NCI-H446 (cell line): ENCODE measurements at places on chromosomes 16 and 17.

DNA sequence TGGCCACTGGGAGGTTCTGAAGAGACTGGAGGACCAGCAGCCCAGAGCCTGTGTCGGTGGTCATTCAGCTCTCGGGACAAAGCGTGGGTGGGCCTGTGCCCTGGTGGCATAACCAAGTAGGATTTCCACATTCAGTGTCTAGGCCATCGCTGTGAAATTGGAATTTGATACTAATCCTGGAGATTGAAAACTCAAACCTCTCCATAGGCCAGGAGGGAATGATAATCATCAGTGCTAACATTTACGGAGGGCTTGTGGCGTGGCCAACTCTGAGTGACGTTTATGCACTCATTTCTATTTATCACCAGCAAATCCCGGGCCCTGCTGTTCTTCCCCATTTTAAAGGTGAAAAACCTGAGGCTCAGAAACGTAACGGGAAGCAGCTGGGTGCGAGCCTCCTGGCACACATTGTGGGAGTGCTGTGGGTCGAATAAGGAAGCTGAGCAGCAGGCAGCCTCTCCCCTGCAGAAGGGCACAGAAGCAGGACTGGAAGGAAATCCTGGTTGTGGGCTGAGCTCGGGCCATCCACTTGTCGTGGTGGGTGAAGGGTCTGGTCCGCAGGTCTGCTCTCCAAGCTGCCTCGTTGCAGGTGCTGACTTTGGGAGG, 33.1 kb downstream of the RAI1 start:
- DNase-seq, result no peak

GRCh38 chr16:88968589-88969280, 8.3 kb downstream of the CBFA2T3 start:
- no peak for DNase-seq

DNA sequence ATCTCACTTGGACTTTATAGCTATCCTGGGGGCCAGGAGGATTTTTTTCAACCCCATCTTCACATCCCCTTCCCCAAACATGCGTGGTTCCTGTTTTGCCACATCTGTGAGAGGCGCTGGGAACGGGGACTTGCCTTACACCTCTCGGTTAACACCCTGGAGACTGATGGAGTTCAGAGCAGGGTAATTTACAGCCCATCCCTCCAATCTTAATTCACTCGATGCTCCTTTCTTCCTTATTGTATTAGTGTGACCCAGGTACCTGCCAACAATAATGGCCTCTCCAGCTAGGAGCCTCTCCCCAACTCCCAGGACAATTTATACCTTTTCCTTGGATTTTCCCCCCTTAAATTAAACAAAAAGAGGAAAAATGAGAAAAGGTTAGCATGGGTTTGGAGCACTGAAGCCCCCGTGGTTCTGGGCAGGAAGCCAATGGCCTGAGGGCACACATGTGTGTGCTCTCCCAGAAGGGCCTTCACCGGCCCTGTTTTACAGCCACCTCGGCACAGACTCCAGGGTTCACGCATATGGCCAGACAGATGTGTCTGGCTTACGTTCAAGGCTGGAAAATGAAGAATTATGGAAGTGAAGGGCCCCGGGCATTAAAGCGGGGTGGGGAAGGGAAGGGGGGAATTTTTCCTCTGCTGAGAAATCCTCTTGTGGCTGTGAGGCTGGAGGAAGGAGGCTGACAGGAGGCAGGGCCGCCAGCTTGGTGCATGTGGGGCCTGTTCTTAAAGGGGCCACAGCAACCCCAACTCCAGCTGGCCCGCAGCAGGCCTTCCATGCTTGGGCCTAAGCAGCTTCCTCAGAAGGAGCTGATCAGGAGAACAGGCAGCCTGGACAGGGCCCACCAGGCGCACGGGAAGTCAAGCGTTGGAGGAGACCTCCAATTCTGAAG, 21.4 kb downstream of the HIC1 start:
- peak; percentile 12 for DNase-seq

DNA sequence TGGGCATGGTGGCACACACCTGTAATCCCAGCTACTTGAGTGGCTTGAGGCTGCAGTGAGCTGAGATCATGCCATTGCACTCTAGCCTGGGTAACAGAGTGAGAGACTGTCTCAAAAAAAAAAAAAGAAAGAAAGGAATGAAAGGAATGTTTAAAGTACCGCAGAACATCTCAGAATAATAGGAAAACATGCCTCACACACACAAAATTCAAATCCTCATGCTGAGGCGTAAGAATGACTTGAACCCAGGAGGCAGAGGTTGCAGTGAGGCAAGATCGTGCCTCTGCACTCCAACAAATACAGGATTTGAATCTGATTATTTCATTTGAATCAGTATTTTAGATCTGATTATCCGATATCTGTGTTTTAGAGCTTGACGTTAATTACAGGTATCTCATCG, 21.3 kb upstream of the GAA start:
- DNase-seq, result no peak

GRCh38 chr16:31465788-31466370, 6.1 kb upstream of the TGFB1I1 start:
- no peak for DNase-seq

GRCh38 chr16:29845656-29846055, 17.4 kb downstream of the CDIPT start:
- DNase-seq, result no peak

DNA sequence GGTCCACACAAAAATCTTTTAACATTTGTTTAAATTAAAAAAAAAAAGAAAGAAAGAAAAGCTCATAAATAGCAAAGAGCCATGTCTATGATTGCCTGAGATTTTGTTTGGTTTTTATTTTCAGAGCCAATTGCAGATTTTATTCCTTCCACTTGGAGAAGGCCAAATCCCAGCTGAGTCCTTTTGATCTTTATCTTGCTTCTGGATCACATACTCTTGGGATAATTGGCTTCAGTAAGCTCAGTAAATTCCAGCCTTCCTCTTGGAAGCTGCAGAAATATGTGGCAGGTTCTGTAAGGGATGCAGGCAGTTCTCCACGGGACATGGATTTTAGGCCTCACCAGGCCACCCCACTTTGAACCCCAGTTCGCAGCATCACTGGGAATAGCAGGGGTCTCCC, 63.3 kb upstream of the TMC5 start:
- DNase-seq, result no peak
